ENCODE measurements at places on chromosomes 7 and 10.

GRCh38 chr7:33643530-33643929 lies 261.8 kb upstream of the BMPER start:
- no peak for DNase-seq

DNA sequence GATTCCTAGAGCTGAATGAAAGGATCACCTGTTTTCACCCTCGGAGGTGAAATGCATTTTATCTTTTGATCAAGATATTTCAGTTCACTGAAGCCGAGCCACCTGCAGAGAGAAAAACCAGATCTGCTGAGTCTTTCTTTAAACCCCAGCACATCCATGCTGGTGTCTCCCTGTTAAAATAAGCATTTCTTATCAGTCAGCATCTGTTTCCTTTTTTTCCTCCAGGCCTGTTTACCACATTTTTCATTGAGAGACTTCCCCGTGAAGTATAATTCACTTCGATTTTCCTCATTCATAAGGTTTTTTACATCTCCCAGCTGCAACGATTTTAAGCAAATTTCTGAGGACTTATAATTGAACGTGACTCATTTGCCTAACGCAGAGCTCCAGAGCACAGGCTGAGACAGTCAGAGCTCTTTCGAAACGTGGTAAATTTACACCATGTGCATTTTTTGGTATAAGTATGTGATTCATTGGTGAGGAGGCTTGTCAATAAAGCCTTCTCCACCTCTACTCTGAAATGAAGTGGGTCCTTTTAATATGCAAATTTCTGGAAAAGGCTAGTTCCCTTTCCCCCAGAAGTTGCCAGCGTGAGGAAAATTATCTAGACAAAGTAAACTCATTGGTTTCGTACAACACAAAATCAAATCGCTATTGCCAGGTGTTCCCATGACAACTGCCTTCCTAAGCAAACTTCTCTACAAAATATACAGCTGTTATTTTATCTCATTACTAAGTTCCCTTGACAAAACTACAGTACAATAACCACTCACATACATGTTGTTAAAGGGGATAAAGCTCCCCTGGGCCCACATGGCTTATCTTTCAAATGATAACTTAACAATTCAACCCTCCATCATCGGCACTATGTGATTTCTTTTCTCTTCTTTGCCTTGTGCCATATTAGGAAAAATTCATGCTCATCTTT lies 374.8 kb upstream of the AKR1E2 start:
- DNase-seq, result peak; percentile 98

- no peak for DNase-seq
Measured at GRCh38 chr7:141397236-141398163, 153.7 kb upstream of the AGK start.

DNA sequence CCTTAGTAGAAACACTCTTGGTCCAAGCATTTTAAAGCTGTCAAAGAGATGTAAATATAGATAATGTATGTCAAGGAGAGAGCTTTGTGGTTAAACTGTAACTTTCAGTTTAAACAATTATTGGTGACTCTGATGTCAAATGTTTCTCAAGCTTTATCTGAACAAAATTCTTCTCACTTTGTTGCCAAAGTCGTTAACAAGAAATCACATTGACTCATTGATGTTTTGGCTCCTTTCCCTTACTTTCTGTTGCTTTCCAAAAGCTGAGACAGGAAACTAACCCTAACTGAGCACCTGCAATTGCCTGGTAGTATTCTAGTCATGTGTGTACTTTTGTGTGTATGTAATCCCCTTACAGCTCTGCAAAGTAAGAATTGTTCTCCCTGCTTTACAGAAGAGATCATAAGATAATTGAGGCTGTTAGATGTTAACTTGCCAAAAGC lies 108.5 kb downstream of the CFTR start:
- no peak for DNase-seq
